Progenitor cell of endocrine pancreas (in vitro differentiated cells): ENCODE measurements at places on chromosomes 16 and 17.

- DNase-seq: no peak
Observed at GRCh38 chr17:50615828-50616227, 18.9 kb upstream of the ABCC3 start.

DNA sequence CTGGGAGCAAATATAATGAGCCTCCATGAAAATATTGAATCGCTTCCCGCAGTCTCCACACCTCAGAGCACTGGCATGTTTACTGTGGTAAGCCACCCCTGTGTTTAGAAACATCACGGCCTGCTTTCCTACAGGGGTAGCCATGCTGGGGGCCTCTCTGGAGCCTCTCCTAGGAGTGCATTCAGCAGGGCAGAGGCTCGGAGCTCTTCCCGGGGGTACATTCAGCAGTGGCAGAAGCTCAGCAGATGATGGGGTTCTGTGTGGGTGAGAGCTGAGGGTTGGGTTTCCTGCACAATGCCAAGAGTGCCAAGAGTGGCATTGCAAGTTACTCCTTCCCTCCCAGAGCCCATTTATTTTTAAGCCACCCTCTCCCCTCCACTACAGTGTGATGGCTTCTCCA is 386.6 kb downstream of the SEC14L1 start:
- no peak for DNase-seq

GRCh38 chr17:13385481-13385911 is 216.2 kb downstream of the HS3ST3A1 start:
- DNase-seq: no peak

DNA sequence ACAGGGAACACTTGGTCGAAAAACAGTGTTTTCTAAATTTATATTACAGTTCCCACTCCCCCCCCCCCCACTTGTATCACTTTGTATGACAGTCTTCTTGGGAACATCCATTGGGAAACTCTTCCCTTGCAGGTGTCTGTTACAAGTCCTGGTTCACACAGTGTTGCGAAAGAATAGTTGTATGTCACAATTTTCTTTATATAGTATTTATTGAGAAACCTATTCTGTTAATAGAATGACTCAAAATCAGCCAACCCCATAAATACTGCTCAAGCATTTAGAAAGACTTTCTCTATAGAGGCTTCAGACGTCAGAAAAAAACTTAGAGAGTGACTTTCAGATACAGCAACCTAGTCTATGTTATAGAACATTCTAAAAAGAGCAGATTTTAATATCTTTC is 414.4 kb downstream of the WWOX start:
- DNase-seq: no peak

DNA sequence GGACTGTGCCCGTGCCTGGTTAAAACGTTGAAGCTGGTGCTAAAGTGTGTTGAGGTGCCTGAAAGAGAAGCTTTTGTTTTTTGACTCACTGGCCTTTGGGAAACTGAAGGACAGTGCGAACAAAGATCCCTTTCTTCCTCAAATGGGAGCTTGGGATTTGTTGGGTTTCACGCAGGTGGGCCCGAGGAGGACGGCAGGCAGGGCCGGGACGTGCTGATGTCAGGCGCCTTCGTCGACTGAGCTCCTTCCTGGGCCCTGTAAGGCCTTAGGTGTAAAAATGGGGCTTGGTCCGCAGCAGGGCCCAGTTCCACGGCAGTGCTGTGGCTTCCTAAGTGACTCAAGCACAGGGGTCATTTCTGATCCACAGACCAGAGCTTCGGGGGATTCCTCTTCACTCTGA is 106.9 kb downstream of the BANP start:
- DNase-seq: no peak

DNA sequence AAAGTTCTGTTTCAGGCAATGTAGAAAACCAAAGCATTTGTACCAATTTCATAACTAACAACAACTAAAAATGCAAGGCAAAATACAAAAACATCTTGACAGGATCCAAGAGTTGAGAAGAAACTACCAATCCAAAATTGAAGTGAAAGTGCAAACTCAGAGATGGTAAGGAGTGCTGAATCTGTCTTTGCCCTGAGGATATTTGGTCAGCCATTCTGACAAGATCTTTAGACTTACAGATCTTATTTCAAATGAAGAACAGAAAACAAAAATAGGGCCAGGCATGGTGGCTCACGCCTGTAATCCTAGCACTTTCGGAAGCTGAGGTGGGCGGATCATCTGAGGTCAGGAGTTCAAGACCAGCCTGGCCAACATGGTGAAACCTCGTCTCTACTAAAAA is 412.8 kb downstream of the ZFHX3 start:
- DNase-seq: no peak

DNA sequence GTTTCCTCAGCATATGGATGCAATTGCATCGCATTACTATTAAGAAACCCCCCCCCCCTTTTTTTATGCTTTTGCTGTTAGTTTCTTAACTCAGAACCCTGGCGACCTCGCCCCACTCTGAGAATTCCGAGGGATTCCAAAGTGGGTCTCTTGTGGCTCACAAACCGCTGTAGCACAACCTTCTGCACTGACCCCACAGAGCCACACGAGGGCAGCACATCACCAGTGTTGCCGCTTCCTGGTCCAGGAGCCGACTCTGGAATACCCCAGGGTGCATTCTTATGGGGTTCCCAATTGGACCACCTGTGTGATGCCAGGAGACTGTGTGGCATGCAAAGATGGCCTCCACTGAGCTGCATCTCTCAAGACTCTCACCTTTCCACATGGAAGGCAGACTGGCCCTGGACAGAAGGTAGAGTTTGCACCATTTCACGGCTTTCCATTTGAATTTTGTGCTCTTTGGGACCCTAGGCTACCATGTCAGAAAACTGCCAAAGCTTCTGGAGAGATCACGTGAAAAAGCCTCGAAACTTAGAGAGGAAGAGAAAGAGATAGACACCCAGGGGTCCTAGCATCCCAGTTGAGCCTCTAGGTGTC is 432.7 kb upstream of the ASIC2 start:
- peak; percentile 51 for DNase-seq
